A549 treated with AZD2906 at 1 μM for 4 hours (cell line): ENCODE measurements at places on chromosomes 6 and 20. TPM values are rescaled to one million over a fixed set of nuclear protein-coding genes. Genes with fewer than 3 reads are reported as not detected.

Gene TP53RK
- total RNA-seq = 11.9 to 13.7 TPM (median 13.0 TPM) in 5 replicates

Gene MCCD1
- not detected in 5 replicates for total RNA-seq

Gene VIP
- total RNA-seq = not detected in 5 replicates

Gene SMLR1
- total RNA-seq = 0.02 to 0.03 TPM in 2 of 5 replicates, not detected in the others

Gene OTOR
- total RNA-seq = not detected in 5 replicates

Gene INSM1
- not detected in 5 replicates for total RNA-seq

Gene FAM83C
- 0.11 to 0.20 TPM (median 0.15 TPM) in 5 replicates for total RNA-seq
